HT-29 (cell line): ENCODE measurements at places on chromosomes 12 and 14. TPM values are rescaled to one million over a fixed set of nuclear protein-coding genes. Genes with fewer than 3 reads are reported as not detected.
A peak's percentile ranks its signal among the peaks of the same experiment; 100 is the strongest.

DNA sequence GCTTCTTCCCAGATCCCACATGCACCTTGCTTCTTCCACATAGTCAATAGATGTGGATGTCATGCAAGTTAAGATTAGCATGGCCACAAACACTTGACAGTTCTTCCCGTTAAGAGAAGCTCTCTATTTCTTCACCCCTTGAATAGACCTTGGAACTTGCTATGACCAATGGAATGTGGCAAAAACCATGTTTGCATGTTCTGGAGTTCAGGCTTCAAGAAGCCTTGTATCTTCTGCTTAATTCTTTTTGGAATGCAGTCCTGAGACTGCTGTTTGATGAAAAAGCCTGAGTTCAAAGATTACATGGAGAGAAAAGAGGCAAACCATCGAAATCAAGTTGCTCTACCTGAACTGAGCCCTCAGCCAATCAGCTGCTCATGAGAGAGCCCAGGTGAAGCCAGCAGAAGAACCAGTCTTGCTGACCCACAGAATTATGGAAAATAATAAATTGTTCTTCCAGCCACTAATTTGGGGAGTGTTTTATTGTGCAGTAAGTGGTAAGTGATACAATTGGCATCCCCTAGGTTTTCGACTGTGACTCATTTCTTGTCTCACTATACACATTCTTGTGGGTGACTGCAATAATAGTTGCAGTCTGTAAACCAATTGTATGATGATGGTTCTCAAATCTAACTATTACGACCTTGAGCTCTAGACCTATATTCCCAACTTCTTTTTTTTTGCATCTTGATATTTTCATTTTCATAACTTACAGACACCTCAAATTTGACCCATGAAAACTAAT, 12.6 kb downstream of the RASSF9 start:
- no peak for DNase-seq

Gene CCDC198
- 9.4 and 15.0 TPM in 2 replicates for total RNA-seq

GRCh38 chr12:122295877-122296276, 29.6 kb upstream of the VPS33A start:
- DNase-seq: no peak

- DNase-seq: no peak
Measured at GRCh38 chr14:100409003-100409360, 85.8 kb downstream of the SLC25A47 start.

- DNase-seq: no peak
Measured at GRCh38 chr12:1199700-1200099, 208.7 kb downstream of the ERC1 start.

Gene MED13L
- total RNA-seq: 21.2 and 23.8 TPM in 2 replicates

Gene SPATA7
- 2.3 and 4.0 TPM in 2 replicates for total RNA-seq

Gene RDH12
- 0.08 and 0.66 TPM in 2 replicates for total RNA-seq

- no peak for DNase-seq
Measured at GRCh38 chr12:131113568-131114270, 160.0 kb downstream of the ADGRD1 start.

GRCh38 chr12:122830517-122831214, 4.6 kb upstream of the HIP1R start:
- DNase-seq: peak; percentile 31

DNA sequence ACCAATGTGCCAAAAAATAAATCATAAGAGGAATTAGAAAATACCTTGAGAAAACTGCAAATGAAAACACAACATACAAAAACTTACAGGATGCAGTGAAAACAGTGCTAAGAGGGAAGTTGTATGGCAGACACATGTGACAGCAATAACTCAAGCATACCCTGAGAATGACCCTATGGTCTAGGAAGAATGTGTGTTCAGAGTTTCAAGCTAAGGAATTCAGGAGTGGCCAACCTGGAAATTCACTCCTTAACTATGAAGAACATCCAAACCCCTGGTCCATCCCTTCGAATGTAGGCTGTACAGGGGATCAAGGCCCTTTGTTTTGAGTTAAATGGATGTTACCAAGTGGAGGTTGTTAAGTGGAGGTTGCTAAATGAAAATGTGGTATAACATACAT, 16.7 kb upstream of the TTC9 start:
- DNase-seq: no peak

Gene TMEM119
- not detected in 2 replicates for total RNA-seq

DNA sequence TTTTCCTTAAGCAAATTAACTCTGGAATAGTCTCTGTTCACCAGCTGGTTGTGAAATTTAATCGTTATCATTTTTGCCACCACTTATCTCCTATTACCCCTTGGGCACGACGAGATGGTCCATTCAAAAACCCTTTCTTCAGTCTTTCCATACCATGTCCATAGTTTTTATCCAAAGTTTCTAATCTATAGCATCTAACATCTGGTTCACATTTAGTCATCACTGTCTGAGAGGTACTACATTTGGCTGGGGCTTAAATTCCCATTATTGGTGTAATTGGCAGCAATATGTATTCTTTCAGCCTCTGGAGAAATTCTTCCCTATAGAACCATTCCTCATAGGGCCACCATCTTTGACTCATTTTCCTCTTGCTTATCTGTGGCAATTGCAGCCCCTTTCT, 163.5 kb downstream of the CCER1 start:
- no peak for DNase-seq

Gene SERPINA1
- total RNA-seq: 304 and 307 TPM in 2 replicates

Gene ZNF891
- 0.50 and 0.61 TPM in 2 replicates for total RNA-seq

- no peak for DNase-seq
Measured at GRCh38 chr12:133057446-133057845, 20.1 kb downstream of the ZNF84 start.
